ENCODE measurements at places on chromosomes 1 and 21.

- no peak for DNase-seq
These were observed 18.3 kb downstream of the ZBED6 start for GRCh38 chr1:203813581-203814341.

GRCh38 chr1:63936276-63936675 is 162.5 kb downstream of the ROR1 start:
- DNase-seq = no peak

DNA sequence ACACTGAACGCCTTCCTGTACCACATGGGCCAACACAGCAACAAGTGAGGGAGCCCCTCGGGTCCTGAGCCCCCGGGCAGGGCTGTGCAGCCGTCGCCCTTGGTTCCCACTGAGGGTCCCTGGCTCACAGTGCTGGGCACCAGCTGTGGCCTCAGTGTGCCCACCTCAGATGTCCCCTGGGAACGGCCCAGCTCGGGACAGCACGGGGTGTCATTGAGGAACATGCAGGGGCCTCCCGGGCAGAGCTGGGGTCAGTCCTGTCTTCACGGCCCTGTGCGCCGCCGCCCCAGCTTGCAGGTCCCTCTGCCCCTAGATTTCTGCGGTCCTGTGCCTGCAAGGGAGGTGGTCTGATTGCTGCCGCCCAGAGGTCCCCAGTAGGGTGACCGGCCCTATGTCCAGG is 17.7 kb downstream of the ATAD3B start:
- DNase-seq = no peak

- DNase-seq = no peak
These were observed 17.1 kb downstream of the THEM4 start for GRCh38 chr1:151892190-151892589.

GRCh38 chr1:20470194-20470593 is 15.8 kb downstream of the CAMK2N1 start:
- no peak for DNase-seq

GRCh38 chr1:78044796-78045562 is 787 bp upstream of the GIPC2 start:
- DNase-seq = no peak

GRCh38 chr1:64675718-64676345 is 69.0 kb upstream of the RAVER2 start:
- no peak for DNase-seq

- no peak for DNase-seq
These were observed 220.1 kb downstream of the SLC45A1 start for GRCh38 chr1:8537991-8538390.

DNA sequence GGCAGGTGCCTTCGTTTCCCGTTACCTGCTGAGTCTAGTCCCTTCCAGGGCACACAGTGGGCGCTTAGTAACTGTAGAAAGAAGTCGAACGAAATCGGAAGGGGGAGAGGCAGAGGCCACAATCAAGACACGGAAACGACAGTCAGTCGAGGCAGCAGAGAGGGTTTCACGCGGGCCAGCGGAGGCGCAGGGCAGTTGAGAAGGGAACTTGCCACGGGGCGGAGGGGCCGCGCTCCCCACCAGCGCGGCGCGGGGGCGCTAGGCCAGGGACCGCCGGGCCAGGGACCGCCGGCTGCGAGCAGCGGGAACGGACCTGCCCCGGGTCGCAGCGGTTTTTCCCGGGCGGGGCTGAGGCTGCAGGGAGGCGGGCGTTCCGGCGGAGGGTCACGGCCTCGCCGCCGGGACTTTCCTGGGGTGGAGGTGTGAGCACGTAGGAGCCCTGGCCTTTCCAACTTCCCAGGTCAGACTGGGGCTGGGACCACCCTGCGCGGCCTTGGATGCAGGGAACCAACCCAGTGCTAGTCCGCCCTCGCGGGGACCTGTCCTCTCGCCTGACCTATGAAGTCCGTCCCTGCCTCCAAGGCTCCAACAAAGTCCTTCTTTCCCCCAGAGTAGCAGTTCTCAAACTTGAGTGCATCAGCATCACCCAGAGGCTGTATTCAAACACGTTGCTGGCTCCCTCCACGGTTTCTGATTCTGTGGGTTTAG is 150.1 kb upstream of the FGGY start:
- DNase-seq = peak; percentile 72

DNA sequence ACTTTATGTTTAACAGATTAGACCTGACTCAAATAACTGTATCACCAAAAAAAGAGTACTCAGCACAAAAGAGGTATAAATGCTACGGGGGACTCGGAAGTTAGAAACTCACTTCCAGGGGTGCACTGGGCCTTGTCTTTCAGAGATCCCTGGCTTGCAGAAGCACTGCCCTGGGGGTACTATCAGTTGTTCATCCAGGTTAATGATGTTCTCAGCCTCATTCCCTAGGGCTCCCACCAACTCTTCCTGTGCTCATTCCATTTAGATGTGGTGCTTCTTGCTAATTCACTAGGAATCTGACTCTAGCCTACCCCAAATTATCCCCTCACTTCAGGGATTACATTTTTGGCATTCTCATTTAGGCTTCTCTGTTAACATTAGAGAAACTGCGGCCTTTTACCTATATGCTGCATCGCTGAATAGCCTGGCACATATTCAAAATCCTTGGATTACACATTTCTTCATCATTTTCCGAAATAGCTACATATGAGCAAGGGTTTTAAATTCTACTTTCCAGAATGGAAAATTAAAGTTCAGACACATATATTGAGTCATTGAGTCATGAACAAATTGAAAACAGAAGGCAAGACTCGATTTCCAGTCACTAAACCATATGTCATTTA is 338.5 kb downstream of the KCTD3 start:
- no peak for DNase-seq
